Ecto neural progenitor cell (in vitro differentiated cells): ENCODE measurements at places on chromosomes 2 and 18.

DNA sequence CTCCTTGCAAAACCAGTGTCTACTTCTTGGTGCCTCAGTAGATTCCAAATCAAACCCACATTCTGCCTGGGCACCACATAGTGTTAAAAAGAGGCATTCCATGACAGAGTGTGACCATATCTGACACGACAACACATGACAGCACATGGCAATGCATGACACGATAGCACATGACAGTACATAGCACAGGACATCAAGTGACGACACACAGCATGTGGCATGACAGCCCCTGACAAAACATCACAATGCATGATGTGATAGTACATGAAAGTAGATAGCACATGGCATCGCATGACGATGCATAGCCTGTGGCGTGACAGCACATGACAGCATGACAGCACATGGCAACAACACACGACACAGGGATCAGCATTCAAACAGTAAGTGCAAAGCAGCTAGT is 845.9 kb upstream of the SALL3 start:
- DNase-seq: no peak

DNA sequence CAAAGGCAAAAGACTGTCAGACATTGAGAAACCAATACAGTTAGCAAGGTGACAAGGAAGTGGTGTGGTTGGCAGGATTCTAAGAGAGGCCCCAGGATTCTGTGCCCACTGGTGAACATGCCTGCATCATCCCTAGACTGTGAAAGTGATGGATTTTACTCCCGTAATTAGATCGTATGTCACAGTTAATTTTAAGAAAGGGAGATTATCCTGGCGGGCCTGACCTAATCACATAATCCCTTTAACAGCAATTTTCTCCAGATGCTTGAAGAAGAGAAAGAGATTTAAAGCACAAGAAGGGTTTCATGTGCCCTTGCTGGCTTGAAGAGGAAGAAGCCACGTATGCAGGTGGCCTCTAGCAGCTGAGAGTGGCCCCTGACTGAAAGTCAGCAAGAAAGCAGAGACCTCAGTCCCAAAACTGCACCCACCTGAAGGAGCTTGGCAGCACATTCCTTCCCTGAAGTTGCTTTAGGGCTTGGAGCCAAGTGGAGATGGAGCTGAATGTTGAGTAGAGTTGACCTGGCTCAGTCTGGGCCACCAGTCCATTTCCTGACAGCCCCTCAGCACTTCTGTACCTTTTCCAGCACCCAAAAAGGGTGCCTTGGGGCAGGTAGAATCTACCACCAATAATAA is 49.1 kb downstream of the GTF3C3 start:
- DNase-seq: no peak

- DNase-seq: no peak
Measured at GRCh38 chr18:58025733-58026132, 18.3 kb upstream of the NEDD4L start.

DNA sequence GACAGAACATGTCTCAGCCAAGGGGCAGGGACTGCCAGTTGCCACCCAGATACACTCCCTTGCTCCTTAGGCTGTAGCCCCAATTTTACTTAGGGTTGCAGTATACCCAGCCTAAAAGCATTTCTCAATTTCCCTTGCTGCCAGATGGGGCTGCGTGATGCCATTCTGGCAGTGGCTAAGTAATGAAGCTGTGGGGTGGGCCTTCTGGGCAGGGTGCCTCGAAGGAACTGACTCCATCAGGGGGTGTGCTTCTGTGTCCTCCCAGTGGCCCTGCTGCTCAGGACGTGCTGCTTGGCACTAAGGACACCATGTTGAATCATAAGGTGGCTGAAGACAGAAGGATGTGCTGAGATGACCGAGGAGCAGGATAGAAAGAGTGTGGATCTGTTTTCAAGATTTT is 74.2 kb downstream of the VWA3B start:
- no peak for DNase-seq

DNA sequence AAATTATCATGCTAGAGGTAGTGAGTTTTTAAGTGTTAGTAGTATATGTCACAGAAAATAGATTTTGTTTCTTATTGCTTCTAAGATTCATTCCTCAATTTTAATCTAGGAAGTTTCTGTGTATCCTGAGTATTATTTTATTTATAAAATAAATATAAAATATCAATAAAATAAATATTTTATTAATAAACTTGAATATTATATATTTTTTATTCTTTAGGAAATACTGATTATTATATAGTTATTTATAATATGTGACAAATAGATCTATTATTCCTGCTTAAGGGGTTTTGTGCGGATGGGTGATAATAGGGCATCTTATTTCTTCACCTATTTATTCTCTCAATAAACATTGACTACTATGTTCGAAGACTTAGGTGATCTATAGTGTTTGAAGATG is 191.0 kb downstream of the ZNF407 start:
- DNase-seq: no peak

DNA sequence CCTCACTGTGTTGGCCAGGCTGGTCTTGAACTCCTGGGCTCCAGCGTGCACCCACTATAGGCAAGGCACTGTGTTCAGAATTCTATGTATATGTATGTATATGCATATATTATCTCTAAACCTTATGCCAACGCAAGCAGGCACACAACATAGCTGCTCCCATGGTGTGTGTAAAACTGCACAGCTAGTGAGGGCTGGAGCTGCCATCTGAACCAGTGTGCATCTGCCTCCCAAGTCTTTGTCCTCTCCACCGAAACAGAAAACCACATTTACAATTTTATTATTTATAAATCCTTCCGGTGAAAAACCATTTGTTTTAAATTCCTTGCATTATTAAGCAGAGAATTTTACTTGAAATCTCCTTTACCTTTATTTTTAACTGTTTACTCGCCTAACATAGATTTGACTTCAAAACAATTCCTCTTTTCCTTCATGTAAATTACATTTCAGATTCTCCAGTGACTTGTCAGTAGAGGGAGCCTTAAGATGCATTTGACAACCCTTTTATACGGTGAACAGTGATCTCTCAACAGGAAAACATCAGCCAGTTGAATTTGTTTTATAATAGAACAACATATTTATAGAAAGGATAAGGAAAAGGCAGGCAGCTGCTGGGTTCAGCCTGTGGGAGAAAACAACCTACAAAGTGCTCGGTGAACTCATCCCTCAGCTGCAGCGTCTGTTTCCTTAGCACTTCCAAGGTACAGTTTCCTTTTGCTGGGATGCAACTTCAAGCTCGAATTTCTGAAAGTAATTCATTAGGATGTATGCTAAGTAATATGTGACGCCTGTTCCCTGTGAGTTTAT is 101.2 kb downstream of the MYT1L start:
- no peak for DNase-seq

GRCh38 chr18:9764011-9764481 is 55.9 kb downstream of the RAB31 start:
- no peak for DNase-seq

- DNase-seq: no peak
Measured at GRCh38 chr2:179460181-179460929, 195.7 kb upstream of the SESTD1 start.

DNA sequence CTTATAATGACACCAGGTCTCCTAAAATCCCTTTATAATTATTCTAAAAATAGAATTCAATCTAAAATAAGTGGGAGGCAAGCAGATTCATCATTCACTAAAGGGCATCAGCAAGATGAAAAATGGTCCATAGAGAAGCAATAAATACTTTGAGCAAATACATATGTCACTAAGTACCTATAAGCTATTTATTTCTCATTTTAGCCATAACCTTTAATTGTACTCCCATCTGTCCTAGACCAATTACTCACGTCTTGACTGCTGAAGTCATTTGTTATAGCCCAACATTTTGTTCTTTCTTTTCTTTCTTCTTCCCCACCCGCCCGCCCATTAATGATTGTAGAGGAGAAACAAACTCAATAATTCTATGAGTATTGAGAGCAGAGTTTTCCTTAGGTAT is 105.7 kb downstream of the MAP2 start:
- no peak for DNase-seq

DNA sequence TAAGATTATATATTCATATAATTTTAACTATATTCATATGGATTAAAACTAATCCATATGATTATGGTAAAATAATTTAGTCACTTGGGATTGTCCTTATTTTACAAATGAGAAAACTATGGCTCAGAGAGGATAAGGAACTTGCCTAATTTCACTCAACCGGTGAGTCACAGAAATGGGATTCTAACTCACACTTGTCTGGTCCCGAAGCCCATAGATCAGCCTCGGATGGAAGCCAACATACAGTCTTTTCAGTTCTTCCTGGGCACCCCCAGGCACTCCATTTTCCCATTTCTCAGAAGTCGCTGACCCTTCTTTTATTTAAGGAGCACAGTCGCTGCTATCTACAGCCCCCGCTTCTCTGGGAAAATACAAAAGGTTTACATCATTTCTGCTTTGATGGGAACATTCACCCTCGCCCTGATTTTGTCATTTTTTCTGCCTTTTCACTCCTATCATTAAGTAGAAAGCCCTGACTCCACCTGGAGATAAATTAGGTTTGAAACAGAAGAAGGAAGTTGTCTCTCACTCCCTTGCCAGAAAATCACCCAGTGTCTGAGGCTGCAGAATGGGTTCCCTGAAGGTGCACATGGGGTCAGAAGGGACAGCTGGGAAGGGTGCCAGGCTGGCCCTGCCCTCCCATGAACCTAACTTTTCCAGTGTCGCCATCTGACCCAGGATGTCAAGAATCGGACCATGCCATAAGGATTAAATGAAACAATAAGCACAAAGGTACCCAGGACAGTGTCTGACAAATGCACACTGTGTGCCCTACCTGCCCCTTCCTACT is 36.6 kb downstream of the CYP1B1 start:
- DNase-seq: no peak

DNA sequence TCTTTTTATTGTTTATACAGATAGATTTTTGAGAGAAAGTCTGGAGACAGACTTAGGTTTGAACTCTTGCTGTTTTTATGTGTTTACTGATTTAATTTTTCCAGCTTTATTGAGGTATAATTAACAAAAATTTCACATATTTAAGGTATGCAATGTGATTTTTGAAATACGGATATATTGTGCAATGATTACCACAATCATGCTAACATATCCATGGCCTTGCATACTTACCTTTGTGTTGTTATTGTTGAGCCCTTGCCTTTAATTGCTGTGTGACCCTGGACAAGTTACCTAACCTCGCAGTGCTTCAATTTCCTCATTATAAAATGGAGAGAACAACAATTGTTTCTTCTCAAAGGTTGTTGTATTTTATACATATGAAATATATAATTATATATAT is 13.9 kb upstream of the RBMS1 start:
- no peak for DNase-seq

GRCh38 chr2:103773884-103774283 is 1012.1 kb downstream of the TMEM182 start:
- no peak for DNase-seq

DNA sequence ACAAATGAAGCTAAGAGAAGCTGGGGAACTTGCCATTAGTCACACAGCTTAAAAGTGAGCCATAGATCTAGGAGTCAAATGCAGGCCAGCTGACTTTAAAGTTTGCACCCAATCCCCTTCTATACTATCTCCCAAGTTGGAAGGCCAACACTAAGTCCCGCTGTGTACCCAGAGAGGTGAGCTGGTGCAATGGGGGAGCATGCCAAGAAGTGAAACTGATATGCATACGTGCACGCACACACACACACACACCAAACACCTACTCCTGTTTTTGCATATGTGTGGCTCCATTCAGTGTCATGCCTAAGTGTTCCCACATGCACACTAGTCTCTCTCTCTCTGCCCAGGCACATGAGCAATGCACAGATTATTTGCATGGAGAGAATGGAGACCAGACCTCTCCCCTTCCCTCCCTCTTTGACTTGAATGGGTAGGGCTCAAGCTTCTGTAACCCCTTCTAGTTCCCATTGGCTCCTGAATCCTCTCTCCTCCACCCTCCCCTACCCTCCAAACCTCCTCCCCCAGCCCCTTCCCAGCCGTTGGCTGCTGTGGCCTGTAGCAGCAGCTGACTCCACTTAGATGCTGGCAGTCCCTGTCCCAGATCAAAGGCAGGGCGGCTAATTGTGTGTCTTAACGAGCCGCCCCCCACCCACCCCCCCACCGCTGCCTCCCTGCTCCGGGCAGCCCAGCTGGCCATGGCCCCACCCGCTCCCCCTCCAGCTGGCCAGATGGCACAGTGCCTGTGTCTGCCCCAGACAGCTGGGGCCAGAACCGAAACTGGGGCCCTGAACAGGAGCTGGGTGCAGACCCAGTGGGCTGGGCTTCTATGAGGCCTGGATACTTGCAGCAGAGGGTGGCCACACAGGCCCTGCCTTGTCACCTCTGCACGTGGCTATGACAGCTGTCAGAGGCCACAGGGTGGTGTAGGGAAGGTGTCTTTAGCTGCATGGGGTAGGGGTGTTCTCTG is 5.6 kb downstream of the WNT10A start:
- no peak for DNase-seq

DNA sequence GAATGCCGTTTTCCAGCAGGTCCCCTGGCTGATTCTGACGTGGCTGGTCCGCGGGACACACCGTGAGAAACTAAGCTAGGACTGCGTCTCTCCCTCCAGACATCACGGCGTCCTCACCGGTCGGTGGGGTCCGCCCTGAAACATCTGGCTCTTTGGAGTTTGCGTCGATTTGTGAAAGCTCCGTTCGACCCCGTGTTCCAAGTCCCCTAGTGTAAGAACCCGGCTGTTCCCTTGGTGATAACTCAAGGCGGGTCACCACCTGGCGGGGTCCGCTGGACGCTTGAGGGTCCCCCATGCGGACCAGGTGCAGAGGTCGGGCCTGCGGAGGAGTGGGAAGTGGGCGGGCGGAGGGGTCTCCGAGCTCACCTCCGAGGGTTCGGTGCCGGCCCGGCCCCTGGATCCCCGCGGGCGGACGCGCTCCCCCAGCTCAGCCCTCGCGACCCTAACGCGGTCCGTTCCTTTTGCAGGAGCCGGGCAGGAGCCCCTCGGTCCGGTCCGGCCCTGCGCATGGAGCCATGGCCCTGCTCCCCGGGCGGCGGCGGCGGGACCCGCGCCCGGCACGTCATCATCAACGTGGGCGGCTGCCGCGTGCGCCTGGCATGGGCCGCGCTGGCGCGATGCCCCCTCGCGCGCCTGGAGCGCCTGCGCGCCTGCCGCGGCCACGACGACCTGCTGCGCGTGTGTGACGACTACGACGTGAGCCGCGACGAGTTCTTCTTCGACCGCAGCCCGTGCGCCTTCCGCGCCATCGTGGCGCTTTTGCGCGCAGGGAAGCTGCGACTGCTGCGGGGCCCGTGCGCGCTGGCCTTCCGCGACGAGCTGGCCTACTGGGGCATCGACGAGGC is 65.6 kb downstream of the KCNG2 start:
- DNase-seq: no peak

DNA sequence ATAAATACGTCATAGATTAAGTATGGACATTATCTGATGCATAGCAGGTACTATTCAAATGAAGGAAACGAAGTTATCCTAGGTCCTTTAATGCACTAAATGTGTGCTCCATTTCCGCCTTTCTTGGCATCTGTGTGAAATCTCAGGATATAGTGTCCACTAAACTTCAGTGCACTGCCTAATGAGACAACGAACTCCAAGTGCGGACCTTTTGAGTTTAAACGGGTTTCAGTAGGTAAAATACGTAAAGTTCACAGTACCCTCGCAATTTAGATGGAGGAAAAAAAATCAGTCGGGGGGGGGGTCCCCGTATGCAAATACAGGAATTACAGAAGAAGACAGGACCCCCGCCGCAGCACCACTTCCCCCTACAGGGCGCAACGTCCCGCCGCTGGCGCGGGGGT is 729 bp upstream of the REL start:
- DNase-seq: no peak

- DNase-seq: no peak
Measured at GRCh38 chr2:23114299-23114698, 270.7 kb upstream of the KLHL29 start.

- no peak for DNase-seq
Measured at GRCh38 chr2:11250400-11251196, 93.8 kb downstream of the ROCK2 start.
